ENCODE measurements at places on chromosomes 3 and 15.

- DNase-seq = no peak
Observed at GRCh38 chr15:96092186-96092585, 238.3 kb upstream of the NR2F2 start.

DNA sequence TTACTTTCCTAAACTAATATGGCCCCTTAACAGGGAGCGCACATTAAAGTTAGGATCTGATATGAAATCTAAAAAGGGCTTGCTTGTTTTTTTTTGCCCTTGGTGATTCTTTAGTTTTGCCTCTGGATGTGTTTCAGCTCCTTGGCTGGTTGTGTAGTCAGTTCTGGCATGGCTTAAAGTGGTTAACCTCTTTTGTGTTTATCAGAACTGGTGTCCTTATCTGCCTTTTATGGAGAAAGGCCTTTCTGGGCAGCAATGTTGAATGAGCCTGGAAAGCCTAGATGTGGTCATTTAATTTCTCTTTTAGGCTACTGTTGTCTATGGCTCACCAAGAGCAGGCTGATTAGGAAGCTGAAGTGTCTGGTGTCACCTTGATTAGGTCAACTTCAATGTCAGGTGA lies 254.5 kb upstream of the ROPN1 start:
- DNase-seq = no peak

DNA sequence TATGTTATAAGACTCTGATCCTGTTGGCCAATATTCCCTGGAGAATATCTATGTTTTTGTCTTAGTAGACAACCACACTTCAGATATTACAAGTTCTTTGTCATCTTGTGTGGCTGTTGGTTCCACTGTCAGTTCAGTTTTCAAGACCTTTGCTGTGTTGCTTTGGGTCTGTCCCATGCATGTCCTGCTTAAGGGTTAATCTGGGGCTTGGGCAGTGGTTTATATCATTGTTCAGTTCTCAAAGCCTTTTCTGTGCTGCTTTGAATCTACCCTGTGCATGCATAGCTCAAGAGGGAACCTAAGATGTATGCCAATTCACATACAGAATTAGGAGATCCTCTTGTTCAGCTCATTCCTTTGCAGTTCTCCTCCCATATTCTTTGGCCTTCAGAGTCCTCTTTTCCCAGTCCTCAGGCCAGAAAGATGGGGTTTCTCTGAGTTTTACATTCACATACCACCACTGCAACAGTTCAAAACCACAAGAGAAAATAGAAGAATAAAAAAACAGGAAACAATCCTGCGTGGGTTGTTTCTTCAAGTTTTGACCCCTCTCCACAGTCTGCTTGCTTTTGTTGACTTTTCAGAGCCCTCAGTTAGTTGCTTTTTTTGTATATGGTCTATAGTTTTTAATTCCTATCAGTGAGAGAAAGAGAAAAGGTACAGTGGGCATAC lies 21.6 kb downstream of the BUB1B start:
- DNase-seq = no peak

GRCh38 chr3:63900459-63900858 lies 11.7 kb downstream of the SCAANT1 start:
- no peak for DNase-seq

DNA sequence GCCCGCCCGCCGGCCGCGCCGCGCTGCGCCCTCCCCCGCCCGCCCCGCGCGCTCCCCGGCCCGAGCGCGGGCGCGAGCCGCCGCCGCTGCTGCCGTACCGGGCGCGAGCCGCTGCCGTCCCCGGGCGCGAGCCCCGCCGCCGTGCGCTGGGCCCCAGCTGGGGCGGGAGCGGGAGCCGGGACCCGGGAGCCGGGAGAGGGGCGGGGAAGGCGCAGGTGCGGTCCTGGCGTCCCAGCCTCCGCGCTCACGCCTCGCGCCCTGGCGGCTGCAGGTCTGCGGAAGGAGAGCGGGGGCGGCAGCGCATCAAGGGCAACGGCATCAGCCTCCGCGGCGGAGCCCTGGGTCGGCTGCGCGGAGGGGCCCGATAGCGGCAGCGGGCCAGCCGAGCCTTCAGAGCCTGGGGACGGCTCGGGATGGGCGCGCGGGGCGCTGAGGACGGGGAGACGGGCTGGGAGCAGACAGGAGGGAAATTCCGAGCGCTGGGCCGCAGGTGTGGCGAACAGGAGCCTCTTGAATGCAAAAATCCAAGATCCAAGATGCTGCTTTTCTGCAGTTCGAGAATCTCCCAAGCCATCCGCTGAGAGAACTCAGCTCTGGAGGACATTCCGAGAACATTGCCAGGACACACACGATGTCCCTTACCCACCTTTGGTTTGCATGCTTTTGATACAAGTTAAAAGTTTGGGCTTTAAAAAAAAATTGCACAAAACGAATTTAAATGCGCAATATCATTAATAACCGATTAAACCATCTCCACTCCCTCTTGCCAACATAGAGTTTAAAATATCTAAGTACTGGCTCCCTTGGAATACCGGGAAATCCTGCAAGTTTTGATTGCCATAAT lies 251.1 kb downstream of the TJP1 start:
- no peak for DNase-seq

- no peak for DNase-seq
Observed at GRCh38 chr3:46252980-46253379, 10.7 kb downstream of the CCR3 start.

GRCh38 chr3:33426068-33426467 lies 14.1 kb downstream of the UBP1 start:
- no peak for DNase-seq

DNA sequence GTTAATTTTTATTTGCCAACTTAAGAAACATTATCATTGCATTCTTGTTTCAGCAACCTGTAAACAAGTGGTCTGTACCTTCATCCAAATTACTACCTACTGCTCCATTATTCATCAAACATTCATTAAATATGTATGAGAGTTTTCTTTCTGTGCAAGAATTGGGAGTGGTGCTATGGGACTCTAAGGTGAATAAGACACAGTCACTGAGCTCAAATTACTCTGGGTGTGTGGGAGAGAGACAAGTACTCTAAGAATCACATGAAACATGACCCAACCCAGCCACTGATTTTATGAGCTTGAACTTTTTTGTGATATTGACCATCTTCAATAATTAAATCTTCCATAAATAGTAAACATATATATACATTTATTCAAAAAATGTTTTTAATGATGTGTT lies 227.2 kb upstream of the TP63 start:
- DNase-seq = no peak

DNA sequence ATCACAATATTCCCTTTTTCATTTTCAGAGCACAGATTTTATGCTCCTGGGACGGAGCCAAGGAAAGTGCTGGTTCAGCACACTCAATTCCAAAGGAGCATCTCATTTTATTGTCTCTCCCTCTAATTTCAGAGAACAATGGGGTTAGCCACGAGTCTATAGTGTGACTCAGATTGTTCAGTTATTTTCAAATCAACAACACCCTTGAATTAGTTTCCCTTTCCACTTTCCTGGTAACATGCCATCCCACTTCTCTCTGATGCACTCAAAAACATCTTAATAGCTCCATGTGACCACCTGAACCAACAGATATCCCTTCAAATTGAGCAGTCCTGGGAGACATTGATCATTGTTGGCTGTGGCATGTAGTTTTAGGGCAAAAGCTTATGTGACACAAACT lies 389.7 kb upstream of the MDFIC2 start:
- no peak for DNase-seq

DNA sequence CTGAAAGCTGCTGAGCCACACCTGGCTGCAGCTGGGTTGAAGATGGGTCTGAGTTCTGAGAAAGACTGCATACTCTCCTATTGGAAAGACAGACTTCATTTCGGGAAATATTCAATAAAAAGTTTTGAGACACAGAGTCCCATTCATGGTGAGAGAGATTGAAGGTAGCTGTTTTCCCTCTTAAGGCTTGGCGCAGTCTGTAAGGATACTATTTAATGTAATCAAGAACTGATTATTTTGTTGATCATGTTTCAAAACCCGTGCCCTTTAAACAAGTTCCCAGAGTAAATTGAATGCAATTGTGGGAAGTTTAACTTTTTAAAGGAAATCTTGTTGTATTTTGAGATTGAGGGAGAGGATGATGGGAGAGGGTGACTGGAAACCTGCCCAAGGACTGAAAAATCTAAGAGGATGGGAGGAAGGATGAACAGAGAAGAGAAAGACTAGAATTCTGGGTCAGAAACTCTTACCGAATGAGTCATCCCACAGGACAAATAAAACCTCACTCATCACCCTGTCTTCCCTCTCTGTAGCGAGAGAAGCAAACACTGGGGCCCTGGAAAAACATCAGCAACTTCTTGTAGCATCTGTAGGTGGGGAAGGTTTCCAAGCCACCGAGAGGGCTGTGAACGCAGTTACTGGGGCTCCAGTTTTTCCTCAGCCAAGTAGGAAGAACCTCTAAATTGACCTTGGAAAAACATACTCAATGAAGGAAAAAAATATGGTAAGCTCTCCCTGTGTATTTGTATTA lies 193.2 kb upstream of the TPRG1 start:
- peak; percentile 17 for DNase-seq

GRCh38 chr3:54134713-54135112 lies 12.4 kb downstream of the CACNA2D3 start:
- no peak for DNase-seq

DNA sequence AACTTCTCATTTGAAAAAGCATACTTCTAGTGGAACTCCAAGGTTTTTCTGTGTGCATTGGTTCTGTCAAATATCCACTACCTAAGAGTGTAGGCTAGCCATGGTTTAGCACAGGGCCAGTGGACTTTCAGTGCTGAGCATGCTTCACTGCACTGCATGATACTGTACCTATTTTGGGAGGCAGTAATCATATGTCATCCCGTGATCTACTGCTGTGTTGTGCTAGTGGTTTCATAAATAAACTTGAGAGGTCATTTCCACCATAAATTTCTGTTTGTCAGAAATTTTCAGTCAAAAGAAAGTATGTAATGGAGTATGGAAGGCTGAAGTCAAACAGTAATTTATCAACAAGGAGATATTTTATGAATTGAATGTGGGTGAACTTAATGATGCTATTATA lies 203.6 kb downstream of the ROBO1 start:
- DNase-seq = no peak

DNA sequence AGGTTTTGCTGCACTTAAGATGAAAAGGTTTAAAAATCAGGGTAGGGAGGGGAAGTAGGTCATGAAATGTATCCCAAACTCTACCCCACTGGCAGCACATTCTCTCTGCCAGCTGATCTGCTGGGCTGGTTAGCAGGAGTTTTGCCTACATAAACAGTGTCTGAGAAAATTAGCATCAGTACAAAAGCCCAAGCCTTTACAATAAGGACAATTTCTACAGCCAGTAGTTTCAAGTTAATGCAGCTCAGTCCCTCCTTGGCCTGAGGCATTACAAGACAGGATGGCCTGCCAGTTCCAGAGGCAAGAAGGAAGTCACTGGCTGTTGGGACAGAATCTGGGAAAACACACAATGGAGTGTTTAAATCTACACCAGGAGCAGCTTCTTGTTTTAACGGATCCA lies 32.8 kb downstream of the NCEH1 start:
- DNase-seq = no peak

- no peak for DNase-seq
Observed at GRCh38 chr15:73226093-73226814, 142.5 kb downstream of the HCN4 start.

DNA sequence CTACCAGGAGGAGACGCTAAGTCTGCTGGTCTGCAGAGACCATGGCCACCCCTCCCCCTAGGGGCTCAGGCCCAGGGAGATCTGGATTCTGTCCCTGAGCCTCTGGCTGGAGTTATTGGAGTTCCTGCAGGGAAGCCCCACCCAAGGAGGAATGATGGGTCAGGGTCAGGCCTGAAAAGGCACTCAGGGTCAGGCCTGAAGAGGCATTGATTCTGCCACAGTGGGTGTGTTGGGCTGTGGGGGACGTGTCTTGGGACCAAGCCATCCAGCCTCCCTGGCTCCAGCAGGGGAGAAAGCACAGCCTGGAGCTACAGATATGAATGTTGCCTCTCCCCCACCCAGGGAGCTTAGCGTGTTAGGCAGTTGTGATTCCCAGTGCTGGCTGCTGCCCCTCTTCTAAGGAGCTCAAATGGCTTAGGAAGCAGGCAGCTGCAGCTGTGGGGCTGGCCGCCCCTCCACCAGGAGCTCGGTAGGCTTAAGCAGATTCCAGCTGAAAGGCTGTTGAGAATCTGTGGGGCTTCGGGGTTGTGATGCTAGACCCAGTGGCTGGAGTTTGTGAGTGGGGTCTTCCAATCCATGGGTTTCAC lies 176.7 kb downstream of the CHL1 start:
- DNase-seq = no peak

DNA sequence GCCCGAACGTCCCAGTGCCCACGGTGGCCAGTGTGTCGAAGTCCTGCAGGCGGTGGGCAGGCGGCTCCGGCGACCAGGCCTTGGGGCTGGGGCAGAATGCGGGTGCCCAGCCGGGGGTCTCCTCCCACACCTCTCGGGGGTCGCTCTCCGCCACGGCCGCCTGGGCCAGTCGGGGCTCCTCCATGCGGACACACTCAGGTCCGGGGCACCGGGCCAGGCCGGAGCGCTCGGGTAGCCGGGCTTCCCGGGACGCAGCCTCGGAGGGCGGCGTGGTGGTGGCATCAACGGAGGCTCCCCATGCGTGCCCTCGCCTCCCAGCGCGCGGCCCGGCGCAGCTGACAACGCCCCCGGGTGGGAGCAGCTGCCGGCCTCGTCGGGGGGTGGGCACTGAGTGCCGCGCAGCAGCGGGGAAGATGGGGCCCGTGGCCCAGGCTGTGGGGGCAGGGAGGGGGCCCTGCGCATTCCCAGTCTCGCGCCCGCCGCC lies 30.1 kb upstream of the CERS3 start:
- DNase-seq = no peak

DNA sequence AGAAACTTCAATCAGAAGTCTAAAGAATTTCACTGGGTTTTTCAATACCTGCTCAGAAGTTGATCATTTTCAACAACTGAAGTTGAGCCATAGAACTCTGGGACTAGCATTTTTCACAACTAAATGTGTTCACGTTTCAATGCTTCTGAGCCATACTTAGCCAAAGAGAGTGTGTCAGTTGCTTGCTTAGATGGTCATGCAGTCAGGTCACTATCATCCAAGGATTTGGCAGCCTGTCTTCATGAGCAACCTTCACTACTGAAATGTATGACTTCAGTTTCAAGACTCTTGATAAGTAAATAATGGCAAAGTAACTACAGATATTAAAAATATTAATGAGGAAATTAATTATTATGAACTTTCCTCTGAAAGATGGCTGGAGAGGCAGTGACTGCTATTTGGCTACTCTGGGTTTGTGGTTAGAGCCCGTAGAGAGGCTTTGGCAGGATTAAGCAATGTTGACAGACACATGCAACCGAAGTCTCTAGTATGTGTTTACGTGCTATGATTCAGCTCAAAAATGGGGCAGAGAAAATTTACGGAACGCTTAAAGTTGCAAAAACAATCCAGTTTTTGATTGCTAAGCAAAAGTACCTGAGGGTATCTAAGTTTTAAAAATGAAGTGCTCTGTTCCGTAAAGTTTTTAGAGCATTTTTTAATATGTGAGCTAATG lies 133.8 kb downstream of the GMNC start:
- DNase-seq = no peak

All from HTR-8/SVneo (cell line).